ENCODE measurements at places on chromosomes 16 and 17.

GRCh38 chr17:75864448-75864871 is 9.3 kb upstream of the WBP2 start:
- DNase-seq: no peak

DNA sequence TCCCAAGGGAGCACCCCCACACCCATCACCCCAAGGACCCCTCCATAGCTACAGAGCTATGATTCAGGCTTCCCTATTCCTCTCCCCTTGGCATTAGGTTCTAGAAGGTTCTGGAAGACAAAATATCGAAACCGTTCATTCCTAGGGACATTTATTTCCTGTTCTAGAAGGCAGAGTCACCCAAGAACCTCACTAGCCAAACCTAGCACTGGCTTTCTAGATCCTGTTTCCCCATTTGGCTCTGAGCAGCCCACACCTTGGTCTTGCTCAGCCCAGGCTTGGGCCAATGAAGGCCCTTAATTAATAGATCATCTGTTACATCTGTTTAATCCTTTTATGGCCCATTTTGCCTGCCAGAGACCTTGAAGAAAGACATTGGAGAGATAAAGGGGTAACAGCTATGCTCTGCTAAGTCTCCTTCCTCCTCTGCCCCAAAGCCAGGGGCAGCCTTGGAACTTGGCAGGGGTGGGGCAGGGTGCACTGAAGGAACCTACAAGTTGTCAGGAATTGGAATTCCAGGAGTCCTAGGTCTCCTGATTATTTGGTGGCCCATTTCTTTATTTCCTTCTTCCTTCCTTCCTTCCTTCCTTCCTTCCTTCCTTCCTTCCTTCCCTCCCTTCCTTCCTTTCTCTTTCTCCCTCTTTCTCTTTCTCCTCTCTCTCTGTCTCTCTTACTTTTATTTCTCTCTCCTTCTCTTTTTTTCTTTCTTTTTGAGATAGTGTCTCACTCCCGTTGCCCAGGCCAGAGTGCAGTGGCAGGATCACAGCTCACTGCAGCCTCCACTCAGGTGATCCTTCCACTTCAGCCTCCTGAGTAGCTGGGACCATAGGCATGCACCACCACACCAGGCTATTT is 8.7 kb upstream of the FZD2 start:
- no peak for DNase-seq

DNA sequence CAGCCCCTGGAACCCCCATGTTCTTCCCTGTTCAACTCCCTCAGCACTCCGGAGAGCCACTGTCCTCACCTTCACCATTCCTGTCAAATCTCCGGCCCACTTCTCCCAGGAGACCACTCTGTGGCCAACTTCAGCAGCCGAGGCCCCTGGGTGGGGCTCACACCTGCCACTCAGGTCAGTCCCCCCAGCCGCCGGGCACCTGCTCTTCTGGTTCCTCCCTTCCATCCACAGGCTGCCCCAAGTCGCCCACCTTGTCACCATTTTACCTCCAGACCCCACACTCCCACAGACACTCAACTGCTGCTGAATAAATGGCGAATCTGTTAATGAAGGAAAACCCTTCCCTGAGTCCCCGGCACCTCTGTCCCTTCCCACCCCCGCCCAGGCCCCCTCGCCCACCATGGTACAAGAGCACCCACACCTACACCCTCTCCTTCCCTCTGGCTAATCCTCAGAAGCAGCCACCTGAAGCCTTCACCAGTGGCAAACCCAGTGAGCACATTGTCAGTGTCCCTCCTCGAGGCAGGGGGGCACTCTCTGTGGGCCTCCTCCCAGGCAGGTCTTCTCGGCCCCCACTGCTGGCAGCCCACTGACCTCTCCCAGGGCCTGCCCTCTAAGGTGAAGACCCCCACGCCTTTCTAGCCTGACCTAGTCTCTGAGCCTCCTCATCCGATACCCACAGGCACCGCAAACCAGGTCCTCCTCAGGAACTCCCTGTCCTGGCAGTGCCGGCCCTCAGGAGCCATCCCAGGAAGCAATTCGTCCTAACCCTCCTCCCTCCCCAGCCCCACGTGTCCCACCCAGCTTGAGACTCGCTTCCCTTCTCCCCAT is 8.2 kb downstream of the CANT1 start:
- DNase-seq: no peak

DNA sequence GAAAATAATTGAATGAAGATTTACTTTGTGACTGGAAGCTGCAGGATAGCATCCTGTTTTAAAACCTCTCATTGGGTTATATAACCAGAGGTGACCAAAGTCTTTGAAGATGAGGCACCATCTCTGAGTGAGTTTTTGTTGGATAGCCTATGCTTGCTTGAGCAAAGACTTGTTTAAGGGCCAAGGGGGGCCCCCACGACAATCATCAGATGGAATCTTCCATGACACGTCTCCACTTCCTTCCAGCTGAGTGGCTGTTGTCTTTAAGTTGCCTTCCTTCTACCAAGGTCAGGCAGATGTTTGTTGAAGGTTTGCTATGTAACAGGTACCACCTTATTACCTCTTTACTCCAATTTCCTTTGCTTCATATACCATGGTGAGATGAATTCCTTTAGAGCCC is 188.8 kb downstream of the PRKCA start:
- no peak for DNase-seq

DNA sequence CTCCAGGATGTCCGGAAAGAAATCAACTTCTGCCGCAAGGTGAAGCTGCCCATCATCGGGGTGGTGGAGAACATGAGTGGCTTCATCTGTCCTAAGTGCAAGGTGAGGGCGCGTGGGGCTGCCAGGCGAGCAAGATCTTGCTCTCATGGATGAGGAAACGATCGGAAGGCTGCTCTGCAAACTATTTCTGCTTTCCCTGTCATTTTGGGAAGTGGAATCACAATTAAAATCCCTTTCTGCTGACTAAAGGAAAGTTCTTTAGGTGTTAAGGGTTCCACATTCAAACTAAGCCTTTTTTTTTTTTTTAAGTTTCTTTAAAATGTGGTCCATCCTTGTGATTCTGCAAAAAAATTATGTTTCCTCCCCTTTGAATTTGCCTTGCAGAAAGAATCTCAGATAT is 17.7 kb downstream of the NUBP1 start:
- no peak for DNase-seq

- no peak for DNase-seq
Observed at GRCh38 chr17:74330446-74330845, 4.4 kb downstream of the KIF19 start.

DNA sequence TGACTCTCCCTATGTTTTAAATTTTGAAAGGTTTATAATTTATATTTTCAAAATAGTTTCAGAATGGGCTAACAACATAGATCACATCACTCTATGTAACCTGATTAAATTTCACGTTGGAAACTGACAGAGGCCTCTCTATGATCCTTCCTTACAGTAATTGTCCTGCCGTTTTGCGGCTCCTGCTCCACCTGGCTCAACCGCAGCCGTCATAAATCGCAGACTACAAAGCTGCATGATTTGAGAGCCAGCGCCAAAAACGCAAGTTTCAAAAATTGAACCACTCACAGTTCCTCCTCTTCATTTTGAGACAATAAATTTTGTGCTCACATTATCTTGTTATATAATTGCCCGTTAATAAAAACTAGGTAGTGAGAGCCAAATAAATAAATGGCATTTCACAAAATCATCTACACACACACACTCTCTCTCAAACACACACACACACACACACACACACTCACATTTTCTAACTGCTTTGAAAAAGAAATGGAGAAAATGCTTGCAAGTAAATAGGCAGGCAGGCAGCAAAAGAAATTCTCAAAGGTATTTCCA is 263.1 kb upstream of the PSMD7 start:
- no peak for DNase-seq

DNA sequence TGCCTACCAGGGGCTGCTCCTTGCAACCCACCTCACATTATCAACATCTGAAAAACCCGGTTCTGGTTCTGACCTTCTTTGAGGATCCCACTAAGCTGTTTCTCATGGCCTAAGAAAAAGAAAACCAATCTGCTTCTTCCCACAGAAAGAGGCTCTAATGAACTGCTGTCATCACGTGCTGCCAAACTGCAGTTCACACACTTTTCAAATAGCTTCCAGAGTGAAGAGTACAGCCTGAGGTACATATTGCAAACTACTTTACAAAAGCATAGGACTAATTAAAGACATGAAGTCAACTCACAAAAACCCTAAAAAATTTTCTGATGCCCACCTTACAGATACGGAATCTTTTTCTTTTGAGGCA is 36.7 kb downstream of the SMG6 start:
- DNase-seq: no peak

- no peak for DNase-seq
Observed at GRCh38 chr17:8408371-8408770, 10.7 kb upstream of the RNF222 start.

DNA sequence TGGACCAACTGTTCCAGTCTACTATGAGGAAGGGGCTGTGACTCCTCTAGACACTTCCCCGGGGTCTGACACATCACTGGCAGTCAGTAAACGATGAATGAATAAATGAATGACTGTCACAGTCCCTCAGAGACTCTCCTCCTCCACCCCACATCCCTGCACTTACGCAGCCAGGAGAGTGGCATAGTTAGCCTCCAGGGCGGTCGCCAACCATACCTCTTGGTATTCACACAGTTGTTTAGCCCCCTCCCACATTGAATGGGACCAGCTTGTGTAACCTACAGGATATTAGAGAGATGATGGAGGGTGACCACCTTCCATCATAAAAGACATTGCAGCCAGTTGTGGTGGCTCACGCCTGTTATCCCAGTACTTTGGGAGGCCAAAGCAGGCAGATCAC is 25.7 kb downstream of the UBALD1 start:
- no peak for DNase-seq

- DNase-seq: peak; percentile 31
Observed at GRCh38 chr17:57114085-57114673, 29.1 kb downstream of the AKAP1 start.

- DNase-seq: no peak
Observed at GRCh38 chr16:58661199-58661830, 23.3 kb downstream of the SLC38A7 start.

DNA sequence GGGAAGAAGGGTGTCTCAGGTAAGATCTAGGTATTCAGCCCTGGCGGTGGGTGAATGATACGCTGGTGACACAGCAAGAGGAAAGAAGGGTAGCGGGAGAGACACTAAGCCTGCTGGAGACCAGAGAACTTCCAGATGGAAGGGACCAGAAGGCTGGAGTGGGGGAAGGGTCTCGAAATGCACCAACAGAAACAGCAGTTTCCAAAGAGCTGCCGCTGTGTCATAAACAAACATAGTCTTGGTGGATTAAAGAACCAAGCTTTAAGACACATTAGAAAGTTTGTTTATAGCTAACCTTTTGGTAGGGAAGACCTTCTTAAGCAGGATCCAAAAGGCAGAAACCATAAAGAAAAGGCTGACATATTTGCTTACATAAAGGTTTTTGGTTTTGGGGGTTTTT is 20.9 kb downstream of the TRPV3 start:
- no peak for DNase-seq

- DNase-seq: no peak
Observed at GRCh38 chr16:75250809-75251279, 580 bp downstream of the BCAR1 start.

GRCh38 chr16:15874745-15875314 is 13.6 kb downstream of the CEP20 start:
- DNase-seq: no peak

DNA sequence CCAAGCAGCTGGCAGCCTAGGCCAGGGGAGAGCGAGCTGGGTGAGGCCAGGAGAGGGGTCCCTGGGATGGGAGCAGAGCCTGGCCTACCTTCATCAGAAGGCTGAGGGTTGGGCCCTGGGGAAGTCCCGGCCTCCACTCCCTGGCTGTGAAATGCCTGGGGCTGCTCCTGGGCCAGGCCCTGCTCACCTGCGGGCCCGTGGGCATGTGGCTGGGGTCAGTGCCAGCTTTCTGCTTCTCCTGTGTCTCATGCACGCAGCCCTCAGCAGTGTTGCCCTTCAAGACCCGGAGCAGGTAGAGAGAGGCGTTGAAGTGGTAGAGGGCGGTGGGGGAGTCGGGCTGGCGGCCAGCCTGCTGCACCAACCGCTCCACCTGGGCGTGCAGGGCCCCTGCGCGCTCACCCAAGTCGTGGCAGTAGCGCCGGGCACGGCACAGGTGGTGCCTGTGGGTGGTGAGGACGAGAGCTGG is 12.4 kb downstream of the MYBBP1A start:
- no peak for DNase-seq

GRCh38 chr16:11791144-11791828 is 5.8 kb downstream of the ZC3H7A start:
- DNase-seq: no peak

DNA sequence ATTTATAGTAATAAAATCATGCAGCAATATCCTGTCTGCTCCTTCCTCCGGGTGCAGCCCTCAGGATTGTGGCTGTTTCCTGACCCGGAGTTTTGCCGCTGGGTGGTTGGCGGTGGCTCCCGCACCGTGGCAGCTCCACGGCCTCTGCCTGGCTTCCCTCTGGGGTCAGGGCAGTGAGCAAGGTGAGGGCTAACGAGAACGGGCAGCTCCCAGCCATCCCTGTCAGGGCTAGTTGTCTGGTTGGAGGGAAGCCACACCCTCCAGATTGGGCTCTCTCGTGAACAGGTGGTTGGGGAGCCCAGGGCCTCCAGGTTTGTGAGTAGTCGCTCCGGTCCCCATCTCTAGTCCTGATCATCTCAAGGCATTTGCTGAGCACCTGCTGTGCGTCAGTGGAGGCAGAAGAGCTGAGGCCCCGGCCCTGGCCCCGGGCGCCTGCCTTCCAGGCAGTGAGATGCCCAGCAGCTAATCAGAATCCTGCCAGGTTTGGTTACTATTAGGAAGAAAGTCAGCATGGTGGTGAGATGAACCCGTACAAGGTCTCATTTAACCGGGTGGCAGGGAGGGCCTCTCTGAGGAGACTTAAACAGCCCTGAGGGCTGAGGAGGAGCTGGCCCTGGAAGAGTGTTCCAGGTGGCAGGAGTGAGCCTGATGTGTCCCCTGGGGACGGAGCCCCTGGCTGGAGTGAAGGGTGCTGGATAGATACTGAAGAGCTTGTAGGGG is 2.3 kb upstream of the NUDT16L1 start:
- DNase-seq: no peak

DNA sequence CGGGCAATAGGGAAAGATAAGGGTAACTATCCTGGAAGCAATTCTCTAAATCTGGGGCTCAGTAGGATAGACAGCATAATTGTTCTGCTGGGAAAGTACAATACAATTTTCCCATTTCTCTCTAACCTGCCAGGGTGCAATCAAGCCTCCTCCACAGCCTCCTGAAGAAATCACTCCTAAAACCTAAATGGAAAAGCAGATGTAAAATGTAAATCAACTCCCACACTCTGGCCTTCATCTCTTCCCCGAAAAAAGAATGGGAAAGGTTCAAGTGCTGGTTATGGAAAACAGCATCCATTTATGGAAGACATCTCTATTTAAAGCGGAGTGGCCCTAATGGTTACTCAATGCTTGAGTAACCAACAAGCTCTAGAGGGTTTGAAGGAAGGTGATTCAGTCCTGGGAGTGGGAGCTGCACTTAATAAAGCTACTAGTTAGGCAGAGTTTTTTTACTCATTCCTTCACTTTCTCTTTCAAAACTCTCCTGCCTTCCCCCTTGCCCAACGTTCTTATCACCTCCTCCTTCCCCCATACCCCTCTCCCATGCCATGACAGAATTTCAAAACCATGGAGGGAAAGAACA is 5.1 kb downstream of the MMD start:
- DNase-seq: no peak

GRCh38 chr16:12067714-12068401 is 91.3 kb downstream of the SNX29 start:
- DNase-seq: peak; percentile 23

Data from activated T-helper 1 cell treated with Interleukin-2 at 50 U/mL for 16 hours (primary cell).